ENCODE measurements at places on chromosomes 5 and 9.
A peak's percentile ranks its signal among the peaks of the same experiment; 100 is the strongest.

- DNase-seq: no peak
Observed at GRCh38 chr9:16139774-16140173, 586.9 kb downstream of the CCDC171 start.

GRCh38 chr5:64746446-64746845 lies 22.0 kb downstream of the SREK1IP1 start:
- DNase-seq: no peak

GRCh38 chr5:159331093-159331973 lies 1.0 kb upstream of the IL12B start:
- DNase-seq: peak; percentile 64

DNA sequence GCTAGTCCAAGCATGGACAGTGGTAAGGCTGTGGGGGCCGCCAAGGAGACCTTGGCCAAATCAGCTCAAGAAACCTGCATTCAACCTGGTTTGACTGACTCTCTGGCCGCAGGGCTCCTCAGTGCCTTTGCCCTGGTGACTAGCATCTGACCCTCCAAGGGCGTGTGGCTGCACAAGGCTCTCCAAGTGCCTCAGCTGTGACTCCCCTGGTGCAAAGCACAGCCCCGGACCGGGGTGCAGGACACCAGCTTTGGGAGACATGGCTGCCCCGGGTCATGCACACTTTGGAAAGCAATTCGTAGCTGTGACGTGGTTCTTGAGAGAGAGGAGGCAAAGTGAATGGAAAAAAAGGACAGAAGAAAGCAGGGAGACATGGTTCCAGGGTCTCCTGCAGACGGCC lies 245.2 kb upstream of the IRX2 start:
- no peak for DNase-seq

Measured in activated T-helper 2 cell treated with anti-CD3 and anti-CD28 coated beads, Interferon-gamma antibody, Interleukin-2, Interleukin-4, amounts not matched to agents 10 μg/mL and 5 μg/mL and 100 μg/mL, durations not matched to agents 14 hours and 24 hours and 36 hours (primary cell).